ENCODE measurements at places on chromosomes 3 and 15. TPM values are rescaled to one million over a fixed set of nuclear protein-coding genes. Genes with fewer than 3 reads are reported as not detected.

The KBTBD12 gene
- total RNA-seq = not detected

DNA sequence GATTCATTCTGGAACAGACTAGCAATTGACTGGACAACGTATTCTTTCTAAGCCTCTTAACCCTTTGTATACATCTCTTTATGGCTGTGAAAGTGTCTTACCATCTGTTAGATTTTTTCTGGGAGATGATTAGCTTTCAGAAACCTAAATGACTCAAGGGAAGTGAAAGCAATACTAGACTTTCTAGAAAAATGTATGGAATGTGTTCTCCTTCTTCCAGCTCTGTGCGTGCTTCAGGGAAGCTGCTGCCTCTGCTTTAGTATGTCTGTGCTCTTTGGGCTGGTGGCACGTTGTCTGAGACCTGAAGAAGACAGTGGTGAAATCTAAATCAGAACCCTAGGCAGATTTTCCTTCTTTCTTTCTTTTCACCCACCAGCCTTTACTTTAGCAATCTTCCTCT, 89.5 kb downstream of the ITPR1 start:
- H3K4me1 ChIP-seq = peaks cover 22% of the 10 kb centered on the region
- H3K36me3 ChIP-seq = no peaks in the 10 kb centered on the region
- no peak for DNase-seq
- H3K4me3 ChIP-seq = no peak overlapping the region

- H3K4me1 ChIP-seq = no peaks in the 10 kb centered on the region
- H3K27me3 ChIP-seq = no peaks in the 10 kb centered on the region
- no peak overlapping the region for H3K27ac ChIP-seq
- DNase-seq = no peak
These were observed 105.3 kb upstream of the PDZRN3 start for GRCh38 chr3:73729969-73730440.

The SPTSSB gene
- 0.56 TPM for total RNA-seq

GRCh38 chr15:67660446-67660845, 117.9 kb downstream of the MAP2K5 start:
- no peaks in the 10 kb centered on the region for H3K36me3 ChIP-seq
- H3K4me3 ChIP-seq = no peak overlapping the region
- no peaks in the 10 kb centered on the region for H3K27me3 ChIP-seq
- no peak overlapping the region for H3K27ac ChIP-seq
- DNase-seq = no peak

DNA sequence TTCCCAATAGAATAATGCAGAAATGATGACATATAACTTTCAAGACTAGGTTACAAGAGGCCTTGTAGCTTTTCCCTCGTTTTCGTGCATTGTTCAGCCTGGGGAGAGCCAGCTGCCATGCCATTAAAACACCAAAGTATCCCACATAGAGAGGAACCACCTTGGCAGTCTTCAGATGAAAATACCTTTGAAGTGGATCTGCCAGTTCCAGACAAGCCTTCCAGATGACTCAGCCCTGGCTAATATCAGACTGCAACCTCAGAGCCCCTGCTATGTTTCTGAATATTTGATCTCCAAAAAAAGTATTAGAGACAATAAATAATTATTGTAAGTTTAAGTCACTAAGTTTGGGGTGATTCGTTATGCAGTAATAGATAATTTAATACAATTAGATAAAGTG, 294.3 kb upstream of the GBE1 start:
- no peaks in the 10 kb centered on the region for H3K27me3 ChIP-seq
- H3K4me3 ChIP-seq = no peak overlapping the region
- H3K27ac ChIP-seq = no peak overlapping the region
- H3K36me3 ChIP-seq = no peaks in the 10 kb centered on the region
- H3K4me1 ChIP-seq = no peaks in the 10 kb centered on the region
- DNase-seq = no peak

The CCR3 gene
- not detected for total RNA-seq

- H3K36me3 ChIP-seq = no peaks in the 10 kb centered on the region
- no peaks in the 10 kb centered on the region for H3K4me1 ChIP-seq
- H3K4me3 ChIP-seq = no peak overlapping the region
- DNase-seq = no peak
- no peaks in the 10 kb centered on the region for H3K27me3 ChIP-seq
These were observed 9.2 kb downstream of the DCBLD2 start for GRCh38 chr3:98892263-98892662.

GRCh38 chr3:30496066-30496966, 110.1 kb upstream of the TGFBR2 start:
- no peak overlapping the region for H3K4me3 ChIP-seq
- no peaks in the 10 kb centered on the region for H3K27me3 ChIP-seq
- H3K27ac ChIP-seq = no peak overlapping the region
- DNase-seq = no peak
- peaks cover 13% of the 10 kb centered on the region for H3K4me1 ChIP-seq

- no peaks in the 10 kb centered on the region for H3K36me3 ChIP-seq
- H3K4me1 ChIP-seq = no peaks in the 10 kb centered on the region
- DNase-seq = no peak
- no peaks in the 10 kb centered on the region for H3K27me3 ChIP-seq
These were observed 211.5 kb downstream of the RORA start for GRCh38 chr15:61017627-61018026.

DNA sequence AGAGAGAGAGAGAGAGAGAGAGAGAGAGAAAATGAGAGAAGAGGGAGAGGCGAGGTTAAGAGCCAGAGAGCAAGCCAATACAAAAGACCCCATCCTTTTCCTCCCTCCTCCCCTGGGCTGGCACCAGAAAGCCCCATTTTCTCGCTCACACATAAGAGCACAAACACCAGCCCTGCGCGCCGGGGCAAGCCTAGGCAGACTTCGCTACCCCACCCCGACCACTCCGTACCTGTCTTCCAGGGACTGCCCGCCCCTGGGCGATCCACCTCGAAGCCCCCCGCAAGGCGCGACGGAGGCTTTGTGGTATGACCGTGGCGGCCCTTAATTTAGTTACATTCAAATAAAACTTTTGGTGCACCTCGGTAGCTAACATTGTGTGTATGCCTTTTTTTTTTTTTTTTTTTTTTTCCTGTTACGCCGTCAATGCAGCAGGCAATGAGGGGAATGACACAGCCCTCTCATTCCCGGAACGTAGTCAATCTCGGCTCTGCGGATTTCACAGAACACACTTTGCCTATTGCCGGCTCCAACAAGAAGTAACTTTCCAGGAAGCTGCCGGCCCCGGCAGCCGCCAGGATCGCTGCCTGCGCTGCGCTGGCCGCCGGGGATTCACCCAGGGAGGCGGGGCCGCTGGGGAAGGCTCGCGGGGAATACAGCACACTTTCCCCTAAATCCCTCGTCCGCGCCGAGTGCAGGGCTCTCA, 7.7 kb downstream of the BCL6 start:
- H3K4me3 ChIP-seq = peak overlapping the region; percentile 93
- no peaks in the 10 kb centered on the region for H3K36me3 ChIP-seq
- no peaks in the 10 kb centered on the region for H3K27me3 ChIP-seq
- no peak overlapping the region for H3K27ac ChIP-seq
- peaks cover 55% of the 10 kb centered on the region for H3K4me1 ChIP-seq
- peak; percentile 47 for DNase-seq

GRCh38 chr3:194101592-194102432, 34.1 kb upstream of the HES1 start:
- no peaks in the 10 kb centered on the region for H3K27me3 ChIP-seq
- no peak overlapping the region for H3K27ac ChIP-seq
- DNase-seq = no peak
- H3K4me1 ChIP-seq = peaks cover 9% of the 10 kb centered on the region
- H3K4me3 ChIP-seq = no peak overlapping the region

DNA sequence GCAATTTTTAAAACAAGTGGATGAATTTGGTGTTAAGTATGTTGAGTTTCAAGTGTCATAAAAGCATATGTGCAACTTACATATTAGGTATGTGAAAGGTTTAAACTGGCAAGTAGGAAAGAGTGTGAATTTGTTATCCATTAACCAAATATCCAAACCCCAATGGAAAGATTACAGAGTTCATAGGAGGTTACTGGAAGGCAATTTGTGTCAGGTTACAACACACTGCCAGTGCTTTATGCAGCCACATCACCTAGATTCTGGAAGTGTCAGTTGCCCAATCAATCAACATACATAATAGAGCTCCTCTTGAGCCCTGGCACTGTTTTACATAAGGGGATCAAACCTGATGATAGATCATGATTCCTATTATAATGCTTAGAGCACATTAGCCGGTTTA, 261.0 kb downstream of the ROBO1 start:
- H3K4me1 ChIP-seq = no peaks in the 10 kb centered on the region
- no peak overlapping the region for H3K4me3 ChIP-seq
- DNase-seq = no peak
- H3K36me3 ChIP-seq = no peaks in the 10 kb centered on the region
- H3K27me3 ChIP-seq = no peaks in the 10 kb centered on the region
- no peak overlapping the region for H3K27ac ChIP-seq

GRCh38 chr3:84683493-84683892, 275.3 kb upstream of the CADM2 start:
- no peaks in the 10 kb centered on the region for H3K27me3 ChIP-seq
- DNase-seq = no peak
- H3K36me3 ChIP-seq = no peaks in the 10 kb centered on the region
- H3K4me3 ChIP-seq = no peak overlapping the region

GRCh38 chr15:38896647-38897046, 332.0 kb upstream of the RASGRP1 start:
- H3K4me1 ChIP-seq = no peaks in the 10 kb centered on the region
- H3K36me3 ChIP-seq = no peaks in the 10 kb centered on the region
- DNase-seq = no peak
- no peaks in the 10 kb centered on the region for H3K27me3 ChIP-seq
- no peak overlapping the region for H3K27ac ChIP-seq
- no peak overlapping the region for H3K4me3 ChIP-seq

The CMTM6 gene
- total RNA-seq = 40.4 TPM

DNA sequence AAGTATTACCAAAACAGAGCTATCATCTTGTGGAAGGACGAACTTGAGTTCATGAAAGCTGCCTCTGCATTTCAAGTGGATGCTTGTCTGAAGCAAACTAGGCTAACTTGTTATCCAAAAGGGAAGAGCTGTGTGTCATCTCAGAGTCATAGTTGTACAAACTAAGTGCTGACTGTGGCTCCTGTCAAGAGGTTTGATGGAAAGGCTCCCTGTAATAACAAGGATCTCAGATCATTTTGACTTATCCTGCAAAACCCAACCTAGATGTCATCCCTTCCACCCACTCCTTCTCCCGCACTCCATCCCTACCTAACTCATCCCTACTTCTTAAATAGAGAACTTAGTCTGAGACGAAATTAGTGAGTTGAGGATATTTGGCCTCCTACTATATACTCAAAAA, 110.8 kb downstream of the NR2E3 start:
- H3K4me1 ChIP-seq = no peaks in the 10 kb centered on the region
- no peak overlapping the region for H3K27ac ChIP-seq
- DNase-seq = no peak
- no peaks in the 10 kb centered on the region for H3K36me3 ChIP-seq

GRCh38 chr3:126393563-126393962, 1.1 kb upstream of the CFAP100 start:
- H3K4me3 ChIP-seq = no peak overlapping the region
- H3K27ac ChIP-seq = no peak overlapping the region
- peaks cover 6% of the 10 kb centered on the region for H3K27me3 ChIP-seq
- no peaks in the 10 kb centered on the region for H3K36me3 ChIP-seq
- no peak for DNase-seq

DNA sequence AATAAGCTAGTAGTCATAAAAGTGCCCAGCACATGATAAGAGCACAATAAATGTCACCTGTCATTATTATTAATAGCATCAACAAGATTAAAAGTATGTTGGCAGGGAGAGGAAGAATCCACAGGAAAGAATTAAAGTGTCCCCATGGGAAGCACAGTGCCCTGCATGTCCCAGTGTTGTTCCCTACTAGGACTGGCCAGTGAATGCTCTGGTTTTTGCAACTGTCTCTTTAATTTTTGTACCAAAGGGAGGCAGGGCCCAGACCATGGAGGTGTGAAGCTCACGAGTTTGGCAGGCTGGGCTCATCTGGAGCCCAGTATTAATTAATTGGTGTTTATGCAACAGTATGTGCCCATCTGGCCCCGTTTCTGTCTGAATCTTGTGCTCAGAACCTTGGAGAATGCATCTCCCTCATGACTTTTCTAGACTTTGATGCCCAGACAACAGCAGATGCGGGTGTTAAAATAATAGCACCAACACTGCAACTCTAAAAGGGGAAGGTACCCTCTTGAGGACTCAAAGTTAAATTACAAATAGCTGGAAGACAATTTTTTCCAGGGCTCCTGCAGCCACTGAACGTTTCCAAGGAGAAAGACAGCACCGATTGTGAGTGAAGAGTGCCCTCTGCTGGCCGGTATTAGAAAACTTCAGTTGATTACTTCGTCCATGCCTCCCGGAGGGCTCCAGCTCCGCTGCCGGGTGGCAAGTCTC, 71.9 kb upstream of the SPATA12 start:
- peaks cover 13% of the 10 kb centered on the region for H3K27me3 ChIP-seq
- no peaks in the 10 kb centered on the region for H3K36me3 ChIP-seq
- no peak overlapping the region for H3K4me3 ChIP-seq
- no peaks in the 10 kb centered on the region for H3K4me1 ChIP-seq

DNA sequence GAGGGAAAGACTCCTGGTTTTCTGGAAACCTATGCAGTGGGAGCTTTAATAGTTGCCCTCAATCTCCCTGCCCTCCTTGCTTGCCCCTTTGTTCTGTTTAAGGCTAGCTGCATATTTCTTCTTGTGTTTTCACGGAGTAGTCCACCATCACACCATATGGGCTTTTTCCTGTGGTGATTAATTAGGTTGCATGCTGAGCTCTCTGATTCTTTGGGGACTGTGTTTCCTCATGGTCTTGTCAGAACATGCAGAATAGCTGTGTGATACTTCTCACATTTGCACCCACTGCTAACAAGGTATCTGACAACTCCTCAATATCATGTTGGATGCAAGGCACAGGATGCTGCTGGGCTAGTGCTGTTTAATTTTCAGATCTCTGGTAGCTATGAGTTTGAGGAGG, 139.6 kb downstream of the PTPRG start:
- H3K36me3 ChIP-seq = no peaks in the 10 kb centered on the region
- no peaks in the 10 kb centered on the region for H3K4me1 ChIP-seq
- DNase-seq = no peak

DNA sequence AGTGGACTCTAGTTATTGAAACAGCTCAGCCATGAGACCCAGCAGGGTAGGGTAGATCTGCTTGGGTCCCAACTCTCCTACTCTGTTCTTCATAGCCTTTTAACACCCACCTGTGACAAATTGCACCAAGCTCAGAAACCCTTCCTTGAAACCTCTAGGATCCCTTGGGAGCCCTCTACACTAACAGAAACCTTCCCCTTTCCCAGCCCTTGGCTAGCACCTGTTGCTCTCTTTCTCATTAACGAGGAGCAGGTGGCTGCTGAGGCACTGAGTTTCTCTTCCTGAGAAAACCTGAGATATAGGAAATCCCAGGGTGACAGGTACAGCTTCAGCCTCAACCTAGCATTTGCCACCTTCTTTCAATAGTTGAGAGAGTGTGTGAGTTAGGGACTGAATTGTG, 88.3 kb upstream of the CLSTN2 start:
- H3K36me3 ChIP-seq = no peaks in the 10 kb centered on the region
- H3K27ac ChIP-seq = no peak overlapping the region
- no peaks in the 10 kb centered on the region for H3K27me3 ChIP-seq
- no peak overlapping the region for H3K4me3 ChIP-seq
- H3K4me1 ChIP-seq = no peaks in the 10 kb centered on the region

The ACTC1 gene
- not detected for total RNA-seq

All from T-cell (primary cell).